ENCODE measurements at places on chromosomes 1 and 21.

GRCh38 chr1:231667896-231668506, 41.4 kb downstream of the DISC1 start:
- no peak for DNase-seq

GRCh38 chr21:45187646-45188045, 100.0 kb downstream of the POFUT2 start:
- DNase-seq: no peak

GRCh38 chr1:234571702-234572101, 38.3 kb downstream of the IRF2BP2 start:
- DNase-seq: no peak

DNA sequence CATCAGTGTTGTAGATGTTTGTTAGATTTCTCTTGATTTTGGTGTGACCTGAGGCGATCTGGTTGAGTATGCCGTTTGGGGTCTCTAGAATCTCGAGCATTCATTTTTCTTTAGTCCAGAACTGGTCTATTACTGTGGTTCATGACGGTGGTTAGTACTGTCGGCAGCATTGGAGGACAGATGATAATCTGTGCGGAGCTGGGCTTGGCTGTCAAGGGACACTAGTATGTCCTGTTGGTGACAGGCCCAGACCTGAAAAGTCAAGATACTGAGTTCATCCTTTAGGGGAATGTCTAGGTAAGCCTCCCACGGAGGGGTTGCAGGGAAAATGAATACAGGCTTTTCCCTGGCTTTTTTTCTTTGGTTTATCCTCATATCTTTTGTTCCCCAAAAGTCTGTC, 59.8 kb downstream of the PEX14 start:
- no peak for DNase-seq

GRCh38 chr21:31894457-31894856, 21.6 kb downstream of the HUNK start:
- no peak for DNase-seq

- no peak for DNase-seq
Measured at GRCh38 chr21:33780631-33781030, 135.0 kb downstream of the ATP5PO start.

DNA sequence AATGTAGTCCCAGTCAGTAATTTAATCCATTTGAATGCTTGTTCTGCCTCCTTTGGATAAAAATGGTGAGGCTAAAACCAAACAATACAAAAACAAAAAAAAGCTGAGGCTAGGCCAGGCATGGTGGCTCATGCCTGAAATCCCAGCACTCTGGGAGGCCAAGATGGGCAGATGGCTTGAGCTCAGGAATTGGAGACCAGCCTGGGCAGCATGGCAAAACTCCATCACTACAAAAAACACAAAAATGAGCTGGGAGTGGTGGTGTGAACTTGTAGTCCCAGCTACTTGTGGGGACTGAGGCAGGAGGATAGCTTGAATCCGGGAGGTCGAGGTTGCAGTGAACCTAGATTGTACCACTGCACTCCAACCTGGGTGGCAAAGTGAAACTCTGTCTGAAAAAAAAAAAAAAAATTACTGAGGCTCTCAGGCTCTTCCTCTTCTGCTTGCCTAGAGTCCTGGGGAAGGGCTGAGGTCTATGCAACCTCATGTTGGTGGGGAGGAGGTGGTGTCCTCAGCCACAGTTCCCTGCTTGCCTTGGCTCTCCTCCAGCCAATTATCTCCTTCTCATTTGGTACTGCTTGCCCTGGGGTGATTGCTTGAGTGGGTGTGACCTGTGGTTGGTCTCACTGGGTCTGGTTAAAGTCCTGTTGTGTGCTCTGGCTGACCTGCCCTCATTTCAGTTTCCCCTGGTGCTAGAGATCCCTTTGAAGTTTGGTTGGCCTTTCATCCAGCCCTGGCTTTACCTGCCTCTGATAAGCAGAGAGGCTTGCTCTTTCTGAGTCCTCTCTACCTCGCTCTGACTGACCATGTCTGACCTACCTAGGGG, 20.9 kb downstream of the S1PR1 start:
- no peak for DNase-seq

DNA sequence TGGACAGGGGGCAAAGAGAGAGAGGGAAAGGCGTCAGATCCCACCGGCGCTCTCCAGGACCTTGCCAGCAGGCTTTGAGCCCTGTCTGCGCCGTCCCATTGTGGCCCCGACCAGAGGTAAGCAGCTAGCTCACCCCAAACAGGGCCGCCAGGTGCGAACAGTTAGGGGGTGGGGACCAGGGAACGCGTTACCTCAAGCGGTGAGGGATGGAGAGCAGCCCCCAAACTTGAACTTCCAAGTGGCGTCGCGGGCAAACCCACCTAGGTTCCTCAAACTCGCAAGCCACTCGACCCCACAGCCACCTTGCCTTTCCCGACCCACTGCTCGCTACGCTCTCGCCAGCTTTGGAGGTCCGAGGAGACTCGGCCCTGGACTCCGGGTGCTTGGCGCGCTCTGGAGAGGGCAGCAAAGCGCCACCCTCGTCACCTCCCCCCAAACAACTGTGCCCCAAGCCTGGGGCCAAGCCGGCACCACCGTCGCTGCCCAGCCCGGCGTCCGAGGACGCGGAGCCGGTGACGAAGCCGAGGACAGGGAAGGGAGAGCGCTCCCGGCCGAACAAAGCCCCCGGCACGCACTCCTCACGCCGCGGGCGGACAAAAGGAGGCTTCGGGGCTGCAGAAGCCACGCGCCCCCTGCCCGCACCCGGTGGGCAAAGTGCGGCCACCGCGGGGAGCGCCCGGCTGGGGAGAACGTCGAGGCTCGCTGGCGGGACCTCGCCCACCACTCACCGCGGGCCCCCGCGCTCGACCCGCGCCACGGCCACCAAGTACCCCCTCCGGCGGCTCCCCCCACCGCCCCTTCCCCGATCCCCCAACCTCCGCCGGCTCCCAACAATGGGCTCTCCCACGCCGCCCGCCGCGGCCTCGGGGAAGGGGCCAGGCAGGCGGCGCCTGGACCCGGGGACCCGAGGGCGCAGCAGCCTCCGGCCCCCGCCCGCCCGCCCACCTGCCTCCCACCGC, 976 bp downstream of the SSBP3 start:
- peak; percentile 42 for DNase-seq

DNA sequence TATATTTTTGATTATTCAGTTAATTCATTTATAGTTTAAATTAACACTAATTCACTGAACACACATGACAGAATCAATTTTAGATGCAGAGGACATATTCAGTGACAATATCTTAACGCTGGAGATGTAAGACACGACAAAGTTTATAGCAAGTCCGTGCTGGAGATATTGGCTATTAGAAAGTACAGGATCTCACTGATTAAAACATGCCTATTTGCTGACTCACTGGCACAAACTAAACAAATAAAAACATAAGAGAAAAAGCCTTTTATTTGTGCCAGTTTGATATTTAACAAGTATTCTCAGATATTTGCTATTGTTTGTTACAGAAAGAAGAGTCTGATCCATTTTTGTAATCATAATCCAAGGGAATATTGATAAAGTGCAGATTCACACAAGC, 1122.9 kb upstream of the B3GALT2 start:
- no peak for DNase-seq

DNA sequence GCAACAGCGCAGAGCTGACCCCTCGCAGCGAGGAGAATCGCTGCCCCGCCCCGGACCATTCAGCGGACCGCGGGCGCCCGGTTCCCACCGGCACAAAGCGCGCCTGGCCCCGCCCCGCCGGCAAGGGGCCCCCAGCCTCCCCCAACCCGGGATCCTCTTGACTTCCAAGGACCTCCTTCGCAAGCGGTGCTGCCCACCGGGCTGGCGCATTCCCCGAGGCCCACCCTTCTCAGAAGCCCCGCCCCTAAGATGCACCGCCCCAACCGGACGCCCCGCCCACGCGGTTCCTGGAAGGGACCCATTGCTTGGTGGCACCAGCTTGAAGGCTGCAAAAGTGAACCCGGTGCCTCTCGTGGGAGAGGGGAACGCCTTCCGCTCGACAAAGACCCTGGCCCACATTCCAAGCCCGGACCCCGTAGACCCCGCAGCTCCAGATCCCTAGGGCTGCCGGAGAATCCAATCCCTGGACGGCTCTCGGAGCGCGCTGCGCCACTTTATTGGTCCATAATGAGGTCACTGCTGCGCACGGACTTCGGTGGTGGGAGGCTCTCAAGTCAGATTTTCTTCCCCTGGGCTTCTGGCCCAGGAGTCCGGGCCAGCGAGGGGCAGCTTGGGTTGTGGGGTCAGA, 2.0 kb downstream of the HES3 start:
- no peak for DNase-seq

DNA sequence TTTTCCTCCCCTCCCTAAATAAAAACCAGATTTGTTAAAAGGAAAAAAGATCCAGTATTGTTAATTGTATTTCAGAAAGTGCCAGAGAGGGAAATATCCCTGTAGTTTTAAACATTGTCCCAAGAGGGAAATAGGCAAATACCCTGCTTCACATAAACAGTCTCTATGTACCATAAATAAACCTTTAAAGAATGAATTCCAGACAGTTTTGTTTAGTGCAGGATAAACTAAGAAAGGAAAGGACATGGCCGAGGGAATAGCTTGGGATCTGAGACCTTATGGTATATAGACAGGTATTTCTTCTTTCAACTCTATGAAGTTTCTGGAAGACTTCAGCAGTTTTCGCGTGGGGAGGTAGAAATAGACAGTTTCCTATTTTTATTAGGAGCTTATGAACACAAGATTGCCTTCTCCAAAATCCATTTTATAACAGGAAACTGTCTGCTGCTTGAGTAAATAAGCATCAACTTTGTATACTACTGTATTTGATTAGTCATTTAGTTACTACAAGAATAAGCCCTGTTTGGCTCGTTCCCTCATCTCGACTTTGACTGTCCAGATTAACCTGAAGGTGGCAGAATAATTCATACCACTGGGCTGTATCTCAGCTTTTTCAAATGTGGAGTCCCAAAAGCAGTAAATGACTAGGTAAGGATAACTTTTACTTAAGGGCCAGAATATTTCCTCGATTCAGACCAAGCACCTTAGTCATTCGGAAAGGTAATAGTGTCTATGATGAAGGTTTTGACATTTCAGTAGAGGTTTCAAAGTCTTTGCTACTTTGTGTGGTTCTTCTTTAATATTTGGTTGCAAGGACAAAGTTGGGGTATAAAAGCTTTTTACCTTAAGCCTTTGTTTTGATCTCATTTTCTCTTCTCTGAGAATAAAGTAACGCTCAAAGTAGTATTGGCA, 177.5 kb downstream of the VPS13D start:
- no peak for DNase-seq

- no peak for DNase-seq
Measured at GRCh38 chr1:234303231-234303630, 70.0 kb upstream of the COA6 start.

- DNase-seq: no peak
Measured at GRCh38 chr1:232737917-232738316, 67.3 kb upstream of the MAP10 start.

DNA sequence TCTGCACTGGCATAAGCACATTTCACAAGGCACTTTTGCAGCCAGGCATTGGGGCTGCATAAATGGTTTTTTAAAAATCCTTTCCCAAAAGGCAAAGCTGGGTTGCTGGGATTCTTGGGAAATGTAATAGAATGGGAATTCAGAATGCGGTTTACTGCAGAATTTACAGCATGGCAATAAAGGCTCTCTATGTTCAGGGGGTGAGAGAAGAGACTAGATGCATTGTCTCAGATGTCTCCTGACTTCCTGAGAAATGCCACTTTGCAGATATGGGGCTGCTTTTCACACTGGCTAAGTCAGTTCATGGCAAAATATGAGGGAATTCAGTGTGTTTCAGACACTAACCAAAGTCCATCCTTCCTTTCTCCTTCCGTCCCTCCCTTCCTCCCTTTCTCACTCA, 13.5 kb downstream of the FCGR2B start:
- DNase-seq: no peak

DNA sequence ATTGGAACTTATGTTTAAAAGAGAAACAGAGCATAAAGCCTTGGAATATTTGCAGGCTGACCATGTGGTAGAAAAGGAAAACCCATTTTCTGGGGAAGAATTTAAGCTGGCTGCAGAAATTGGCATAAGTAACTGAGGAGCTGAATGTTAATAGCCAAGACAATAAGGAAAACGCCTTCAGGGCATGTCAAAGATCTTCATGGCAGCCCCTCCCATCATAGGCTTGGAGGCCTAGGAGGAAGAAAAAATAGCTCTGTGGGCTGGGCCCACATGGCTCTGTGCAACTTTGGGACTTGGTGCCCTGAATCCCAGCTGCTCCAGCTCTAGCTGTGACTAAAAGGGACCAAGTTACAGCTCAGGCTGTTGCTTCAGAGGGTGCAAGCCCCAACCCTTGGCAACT, 51.5 kb downstream of the CTH start:
- DNase-seq: no peak

- DNase-seq: no peak
Measured at GRCh38 chr1:92366040-92366395, 67.2 kb downstream of the RPAP2 start.

- DNase-seq: no peak
Measured at GRCh38 chr1:9410737-9411297, 118.1 kb downstream of the SPSB1 start.

GRCh38 chr1:158717344-158717743, 3.2 kb downstream of the OR6K3 start:
- DNase-seq: no peak

DNA sequence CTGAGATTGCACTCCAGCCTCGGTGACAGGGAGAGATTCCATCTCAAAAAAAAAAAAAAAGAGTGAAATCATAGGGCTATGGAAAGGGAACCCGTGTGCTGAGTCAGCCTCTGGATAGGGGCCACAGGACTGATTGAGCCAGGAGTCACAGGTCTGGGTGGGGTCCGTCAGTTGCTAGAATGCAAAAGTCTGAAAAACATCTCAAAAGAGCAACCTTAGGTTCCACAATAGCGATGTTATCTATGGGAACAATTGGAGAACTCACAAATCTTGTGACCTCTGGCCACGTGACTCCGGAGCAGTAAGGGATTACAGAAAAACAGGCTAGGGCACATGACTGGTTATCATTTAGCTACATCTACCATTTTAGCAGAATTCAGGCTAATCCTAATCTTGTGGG, 32.8 kb upstream of the GREM2 start:
- no peak for DNase-seq

GRCh38 chr1:42756956-42757891, 9.6 kb downstream of the P3H1 start:
- no peak for DNase-seq

DNA sequence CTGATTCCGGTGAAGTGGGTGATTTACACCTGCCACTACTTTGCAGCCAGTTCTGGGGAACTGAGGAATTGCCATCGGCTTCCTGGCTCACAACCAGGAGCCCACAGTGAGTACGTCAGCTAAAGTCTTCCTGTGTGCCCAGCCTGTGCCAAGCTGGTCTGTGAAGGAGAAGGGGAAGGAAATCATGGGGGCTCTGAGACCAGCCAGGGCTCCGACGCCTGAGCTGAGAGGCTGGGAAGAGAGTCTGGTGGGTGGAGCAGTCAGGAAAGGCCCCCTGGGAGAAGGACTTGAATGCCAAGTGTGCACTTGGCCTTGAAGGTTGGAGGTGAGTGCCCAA, 1.2 kb downstream of the LURAP1 start:
- no peak for DNase-seq

GRCh38 chr1:50620680-50621329, 197.6 kb upstream of the DMRTA2 start:
- no peak for DNase-seq

All from memory B cell (primary cell).